ENCODE measurements at places on chromosomes 16 and 17. TPM values are rescaled to one million over a fixed set of nuclear protein-coding genes. Genes with fewer than 3 reads are reported as not detected.

- no peaks in the 10 kb centered on the region for H3K27me3 ChIP-seq
- H3K4me1 ChIP-seq, result peaks cover 4% of the 10 kb centered on the region
- peak within 1 kb of the TSS; percentile 96 for H3K4me3 ChIP-seq
- peaks cover 2% of the 10 kb centered on the region for H3K36me3 ChIP-seq
- peak; percentile 100 for DNase-seq
- peak within 1 kb of the TSS; percentile 94 for H3K27ac ChIP-seq
Measured at GRCh38 chr17:47649153-47649971, at the start of gene KPNB1. Gene KPNB1 (plus strand): TSS chr17:47649919. CDS start chr17:47650245, 326 bp downstream.

DNA sequence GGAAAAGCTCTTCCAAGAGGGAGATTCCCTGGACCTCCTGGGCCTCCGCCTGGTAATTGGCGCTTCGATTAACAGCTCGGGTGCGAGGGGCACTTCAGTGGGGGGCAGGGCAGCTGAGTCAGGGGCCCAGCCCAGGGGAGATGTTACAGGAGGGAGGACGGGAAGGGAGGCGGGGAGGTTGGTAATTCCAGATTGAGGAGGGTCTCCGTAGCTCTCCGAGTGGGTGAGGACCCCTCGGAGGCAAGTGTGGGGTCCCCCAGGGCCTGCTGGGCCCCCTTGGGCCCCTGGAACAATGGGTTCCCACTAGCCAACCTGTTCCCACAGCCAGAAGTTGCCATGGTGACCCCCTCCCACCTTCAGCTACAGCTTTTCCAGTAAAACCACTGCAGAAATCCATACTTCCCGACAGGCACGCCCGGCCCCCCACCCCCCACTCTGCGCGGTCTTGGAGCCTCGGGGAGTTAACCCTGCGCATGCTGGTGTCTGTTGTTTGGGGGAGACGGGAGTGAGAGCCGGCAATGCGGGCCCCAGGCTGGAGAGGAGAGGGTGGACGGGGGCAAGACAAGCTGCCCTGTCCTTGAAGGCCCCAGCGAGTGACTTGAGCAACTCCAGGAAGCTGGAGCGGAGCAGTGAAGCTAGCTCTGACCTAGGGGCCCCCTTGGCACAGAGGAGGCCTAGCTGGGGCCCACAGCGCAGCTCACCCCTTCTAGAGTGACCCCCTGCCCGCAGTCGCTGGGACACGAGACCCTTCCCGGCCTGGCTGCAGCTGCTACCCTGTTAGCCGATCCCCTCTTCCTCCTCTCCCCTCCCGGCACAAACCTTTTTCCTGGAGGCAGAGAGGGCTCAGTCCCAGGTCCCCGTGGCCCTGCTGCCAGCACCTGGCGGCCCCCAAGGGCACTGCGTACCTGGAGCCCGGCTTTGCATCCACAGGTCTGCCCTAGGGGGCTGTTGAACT lies 37.8 kb downstream of the TMEM235 start:
- H3K4me1 ChIP-seq, result no peaks in the 10 kb centered on the region
- H3K4me3 ChIP-seq, result no peak overlapping the region
- H3K27me3 ChIP-seq, result no peaks in the 10 kb centered on the region
- no peaks in the 10 kb centered on the region for H3K36me3 ChIP-seq
- no peak overlapping the region for H3K27ac ChIP-seq

DNA sequence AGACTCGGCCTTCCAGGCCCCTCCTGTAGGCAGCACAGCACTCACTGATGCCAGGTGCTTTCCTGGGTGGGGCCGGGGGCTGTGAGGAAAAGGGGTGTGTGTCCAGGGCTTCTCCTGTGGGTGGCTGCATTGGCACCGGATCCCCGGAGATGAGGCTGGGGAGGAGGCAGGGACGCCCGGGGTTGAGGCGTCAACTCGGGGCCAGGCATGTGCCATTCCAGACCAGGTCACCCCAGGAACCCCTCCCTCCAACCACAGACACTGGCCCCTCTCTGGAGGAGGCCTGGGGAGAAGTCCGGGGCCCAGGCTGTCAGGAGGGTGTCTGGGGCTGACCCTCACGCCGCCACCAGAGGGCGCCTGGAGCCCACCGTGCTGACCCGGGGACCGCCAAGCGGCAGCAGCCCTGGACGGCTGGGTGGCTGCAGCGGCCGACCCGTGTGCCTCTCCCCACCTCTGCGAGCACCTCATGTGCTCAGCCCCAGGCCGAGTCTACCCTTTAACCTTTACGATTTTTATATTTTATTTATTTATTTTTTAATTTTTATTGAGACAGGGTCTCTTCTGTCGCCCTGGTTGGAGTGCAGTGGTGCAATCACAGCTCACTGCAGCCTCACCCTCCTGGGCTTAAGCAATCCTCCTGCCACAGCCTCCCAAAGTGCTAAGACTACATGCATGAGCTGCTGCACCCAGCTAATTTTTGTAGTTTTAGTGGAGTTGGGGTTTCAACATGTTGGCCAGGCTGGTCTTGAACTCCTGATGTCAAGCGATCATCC lies 3.2 kb upstream of the METRN start:
- H3K27ac ChIP-seq, result no peak overlapping the region
- peaks cover 10% of the 10 kb centered on the region for H3K27me3 ChIP-seq
- DNase-seq, result peak; percentile 48
- H3K4me1 ChIP-seq, result peaks cover 14% of the 10 kb centered on the region
- H3K36me3 ChIP-seq, result no peaks in the 10 kb centered on the region

DNA sequence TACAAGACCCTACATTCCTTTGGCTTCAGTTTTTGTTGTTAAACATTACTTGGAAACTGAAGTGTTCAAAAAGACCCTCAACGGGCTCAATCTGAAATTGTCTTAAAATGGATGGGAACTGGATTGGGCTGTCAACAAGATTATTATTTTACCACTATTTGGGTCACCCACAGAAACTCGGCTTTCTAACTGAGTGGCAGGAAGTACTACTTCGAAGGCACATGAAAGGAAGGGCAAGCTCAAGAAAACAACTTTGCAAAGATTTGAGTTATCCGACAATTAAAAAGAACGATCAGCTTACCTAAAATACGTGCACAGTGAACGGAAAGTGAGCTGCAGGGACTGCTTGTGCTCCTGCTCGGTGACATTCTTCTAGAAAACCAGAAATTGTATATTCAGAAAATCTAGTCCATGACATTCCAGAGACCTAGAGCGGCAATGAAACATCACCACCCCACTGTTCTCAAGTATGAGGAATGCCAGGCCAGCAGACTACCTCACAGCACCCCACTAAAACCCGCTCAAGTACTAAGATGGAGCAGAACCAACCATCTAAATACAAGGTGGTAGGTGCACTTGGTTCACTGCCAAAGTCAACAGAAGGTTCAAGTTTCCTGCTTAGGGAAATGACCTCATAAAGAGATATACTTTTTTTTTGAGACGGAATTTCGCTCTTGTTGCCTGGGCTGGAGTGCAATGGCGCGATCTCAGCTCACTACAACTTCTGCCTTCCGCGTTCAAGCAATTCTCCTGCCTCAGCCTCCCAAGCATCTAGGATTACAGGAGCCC lies 60.5 kb downstream of the ZZEF1 start:
- no peak overlapping the region for H3K4me3 ChIP-seq
- H3K4me1 ChIP-seq, result no peaks in the 10 kb centered on the region
- H3K27me3 ChIP-seq, result no peaks in the 10 kb centered on the region
- H3K36me3 ChIP-seq, result peaks cover 14% of the 10 kb centered on the region

DNA sequence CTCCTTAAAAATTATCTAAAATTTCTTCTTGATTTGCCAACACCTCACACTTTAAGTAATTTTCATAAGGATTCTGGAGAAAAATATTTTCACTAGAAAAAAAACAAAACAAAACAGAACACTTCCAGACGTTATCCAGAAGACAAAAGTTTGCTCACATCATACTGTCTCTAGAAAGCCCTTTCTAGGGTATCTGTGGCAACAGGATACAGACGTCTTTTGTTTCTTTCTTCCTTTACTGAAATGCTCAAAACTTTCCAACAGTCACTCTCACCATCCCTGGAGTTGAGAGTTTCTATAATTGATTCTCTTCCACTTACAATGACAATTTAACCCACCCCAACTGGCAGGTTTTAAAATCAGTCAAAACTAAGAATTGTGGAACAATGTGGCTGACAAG lies 2.6 kb downstream of the ZC3H7A start:
- H3K4me1 ChIP-seq, result peaks cover 30% of the 10 kb centered on the region
- no peak for DNase-seq
- H3K36me3 ChIP-seq, result no peaks in the 10 kb centered on the region
- H3K27me3 ChIP-seq, result no peaks in the 10 kb centered on the region
- H3K4me3 ChIP-seq, result no peak overlapping the region
- peak overlapping the region; percentile 98 for H3K27ac ChIP-seq

DNA sequence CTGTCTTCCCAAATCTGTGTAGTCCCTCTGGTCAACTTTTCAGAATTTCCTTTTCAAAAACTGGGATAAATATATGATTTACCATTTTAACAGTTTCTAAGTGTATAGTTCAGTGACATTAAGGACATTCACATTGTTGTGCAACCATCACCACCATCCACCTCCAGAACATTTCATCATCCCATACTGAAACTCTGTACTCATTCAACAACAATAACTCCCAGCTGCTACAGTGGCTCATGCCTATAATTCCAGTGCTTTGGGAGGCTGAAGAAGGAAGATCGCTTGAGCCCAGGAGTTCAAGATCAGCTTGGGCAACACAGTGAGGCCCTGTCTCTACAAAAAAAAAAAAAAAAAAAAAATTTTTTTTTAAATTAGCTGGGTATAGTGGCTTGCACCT lies 131.0 kb downstream of the AATF start:
- no peak overlapping the region for H3K4me3 ChIP-seq
- no peak overlapping the region for H3K27ac ChIP-seq
- H3K36me3 ChIP-seq, result no peaks in the 10 kb centered on the region
- no peaks in the 10 kb centered on the region for H3K27me3 ChIP-seq

DNA sequence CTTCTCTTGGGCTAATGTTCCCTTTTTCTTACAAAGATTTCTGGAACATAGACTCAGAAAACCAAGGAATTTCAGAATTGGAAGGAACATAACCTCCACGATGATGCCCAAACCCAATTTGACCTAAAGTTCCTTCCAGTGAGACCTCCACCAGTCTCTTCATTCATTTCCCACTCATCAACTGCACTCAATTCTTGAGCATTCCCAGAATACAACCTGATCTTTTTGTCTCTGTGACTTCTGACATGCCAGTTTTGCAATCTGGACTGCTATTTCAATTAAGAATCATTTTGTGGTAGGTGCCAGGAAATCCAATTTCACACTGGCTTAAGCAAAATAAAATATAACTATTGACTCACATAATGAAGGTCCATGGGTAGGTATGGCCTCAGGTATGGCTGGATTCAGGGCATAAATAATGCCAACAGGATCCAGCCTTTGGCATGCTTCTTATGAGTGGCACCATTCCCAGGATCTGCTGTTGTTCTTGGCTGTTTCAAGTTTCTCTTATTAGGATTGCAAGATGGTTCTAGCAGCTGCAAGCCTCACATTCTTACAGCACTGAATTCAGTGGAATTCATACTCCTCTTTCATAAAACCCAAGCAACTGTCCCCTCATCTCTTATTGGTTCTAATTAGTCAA lies 184.3 kb downstream of the HS3ST4 start:
- DNase-seq, result no peak
- H3K27ac ChIP-seq, result no peak overlapping the region
- H3K27me3 ChIP-seq, result no peaks in the 10 kb centered on the region
- no peaks in the 10 kb centered on the region for H3K36me3 ChIP-seq

DNA sequence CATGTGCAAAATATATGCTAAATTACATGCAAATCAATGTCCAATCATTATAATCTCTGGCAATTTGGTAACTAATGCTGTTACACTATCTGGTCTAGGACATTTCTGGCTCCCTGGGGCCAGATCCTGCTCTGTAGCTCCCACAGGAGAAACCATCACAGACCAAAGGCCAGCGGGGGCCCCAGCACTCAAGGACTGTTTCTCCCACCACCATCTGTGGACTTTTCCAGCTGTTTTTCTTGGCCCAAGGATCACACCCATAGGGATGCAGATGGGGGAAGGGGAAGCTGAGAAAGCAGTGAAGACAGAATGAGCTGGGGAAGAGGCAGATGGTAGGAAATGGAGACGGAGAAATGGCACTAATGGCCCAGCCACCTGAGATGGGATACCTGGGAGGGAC lies at the start of gene HIGD1B:
TSS of gene HIGD1B (plus strand) at position 298 of the 400 bp plus-strand sequence. CDS start 270 bp downstream, outside the sequence.
- no peak within 1 kb of the TSS for H3K27ac ChIP-seq
- peaks cover 17% of the 10 kb centered on the region for H3K36me3 ChIP-seq
- no peak for DNase-seq

DNA sequence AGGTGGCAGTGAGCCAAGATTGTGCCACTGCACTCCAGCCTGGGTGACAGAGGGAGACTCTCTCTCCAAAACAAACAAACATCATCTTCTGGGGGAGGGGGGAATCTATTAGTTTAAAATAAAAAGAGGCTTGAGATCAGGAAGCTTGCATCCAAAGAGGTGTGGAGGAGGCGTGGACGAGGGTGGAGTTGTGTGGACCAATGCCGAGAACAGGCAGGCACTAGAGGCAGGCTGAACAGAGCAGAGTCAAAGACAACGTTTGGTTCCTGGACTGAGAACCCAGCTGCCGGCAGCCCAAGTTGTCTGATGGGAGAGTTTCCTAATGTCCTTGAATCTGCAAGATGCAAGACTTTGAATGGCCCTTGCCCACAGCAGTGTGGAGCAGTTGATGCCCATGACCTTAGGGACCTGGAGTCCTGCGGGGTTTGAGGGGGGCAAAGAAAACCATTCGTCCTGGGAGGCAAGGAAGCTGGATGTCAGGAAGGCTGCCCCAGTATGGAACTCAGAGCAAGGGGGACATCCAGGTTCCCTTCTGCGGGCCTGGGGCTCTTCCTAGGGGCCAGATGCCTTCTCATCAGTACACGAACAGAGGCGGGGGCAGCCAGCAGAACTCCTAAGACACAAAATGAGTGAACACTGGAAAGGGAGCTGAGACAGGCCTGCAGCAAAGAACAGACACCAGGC lies 9.2 kb downstream of the TBC1D16 start:
- H3K27me3 ChIP-seq, result no peaks in the 10 kb centered on the region
- peaks cover 37% of the 10 kb centered on the region for H3K4me1 ChIP-seq
- no peaks in the 10 kb centered on the region for H3K36me3 ChIP-seq
- peak; percentile 76 for DNase-seq
- H3K4me3 ChIP-seq, result no peak overlapping the region

DNA sequence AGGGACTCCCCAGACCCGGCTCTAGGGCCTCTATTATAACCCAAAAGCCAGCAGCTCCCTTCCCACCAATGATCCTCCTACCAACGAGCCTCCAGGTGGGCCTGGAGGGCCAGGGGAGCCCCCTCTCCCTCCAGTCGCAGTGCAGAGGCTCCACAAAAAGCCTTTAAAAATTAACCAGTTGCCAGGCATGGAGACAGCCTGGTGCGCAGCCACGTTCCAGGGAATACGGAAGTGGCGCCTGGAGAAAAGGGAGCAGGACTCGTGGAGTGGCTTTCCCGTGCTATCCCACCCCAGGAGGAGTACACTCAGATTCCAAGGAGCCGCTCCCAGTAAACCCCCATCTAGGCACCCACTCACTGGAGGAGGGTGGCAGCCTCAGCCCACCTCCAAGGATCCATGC lies 112.3 kb downstream of the ZNF423 start:
- no peaks in the 10 kb centered on the region for H3K4me1 ChIP-seq
- no peak for DNase-seq
- H3K4me3 ChIP-seq, result no peak overlapping the region

GRCh38 chr16:50599494-50599893 lies 51.3 kb downstream of the NKD1 start:
- no peak overlapping the region for H3K4me3 ChIP-seq
- DNase-seq, result no peak
- no peak overlapping the region for H3K27ac ChIP-seq
- peaks cover 13% of the 10 kb centered on the region for H3K4me1 ChIP-seq
- no peaks in the 10 kb centered on the region for H3K36me3 ChIP-seq

Gene ALOXE3
- total RNA-seq, result 2.4 TPM

Gene TIGD7
- total RNA-seq, result 4.4 TPM

Gene PIPOX
- 3.1 TPM for total RNA-seq

Gene CD300LG
- total RNA-seq, result 33.5 TPM
